ENCODE measurements at places on chromosomes 4 and X. TPM values are rescaled to one million over a fixed set of nuclear protein-coding genes. Genes with fewer than 3 reads are reported as not detected.

The PPP1R2C gene
- not detected for total RNA-seq

The AMBN gene
- not detected for total RNA-seq

The TNIP3 gene
- 11.0 TPM for total RNA-seq

The FAM114A1 gene
- total RNA-seq = 70.0 TPM

The CLDN34 gene
- 0.34 TPM for total RNA-seq

The ADH4 gene
- 0.18 TPM for total RNA-seq

The CHRNA9 gene
- total RNA-seq = not detected

The LONRF3 gene
- total RNA-seq = 8.5 TPM

The CFI gene
- total RNA-seq = 61.9 TPM

The EVC gene
- total RNA-seq = 40.8 TPM

The SPANXC gene
- total RNA-seq = not detected

The RHOXF2B gene
- total RNA-seq = 0.12 TPM

The SLC38A5 gene
- 65.3 TPM for total RNA-seq

The VCX2 gene
- not detected for total RNA-seq

The SLC25A31 gene
- total RNA-seq = not detected

The CHRDL1 gene
- total RNA-seq = 9.6 TPM

The CFP gene
- 11.3 TPM for total RNA-seq

The MAGEA1 gene
- not detected for total RNA-seq

The PAGE1 gene
- not detected for total RNA-seq

The ESX1 gene
- not detected for total RNA-seq

The IL13RA1 gene
- 61.1 TPM for total RNA-seq

The TMEM192 gene
- 16.4 TPM for total RNA-seq

The UGT2B10 gene
- total RNA-seq = not detected

The SLC4A4 gene
- 32.4 TPM for total RNA-seq

The SLBP gene
- 43.2 TPM for total RNA-seq

The ETDB gene
- total RNA-seq = not detected

The RAB33A gene
- 2.0 TPM for total RNA-seq

The ZNF185 gene
- 14.7 TPM for total RNA-seq

The PPEF2 gene
- total RNA-seq = not detected

The GPRIN3 gene
- 14.4 TPM for total RNA-seq

The NEUROG2 gene
- not detected for total RNA-seq

The GNRHR gene
- not detected for total RNA-seq

The EPHA5 gene
- total RNA-seq = 0.15 TPM

The COPS4 gene
- 55.3 TPM for total RNA-seq

The TRAM1L1 gene
- 4.8 TPM for total RNA-seq

The CT45A8 gene
- not detected for total RNA-seq

The ZNF630 gene
- 2.5 TPM for total RNA-seq

The MAML3 gene
- 12.8 TPM for total RNA-seq

The CFAP299 gene
- total RNA-seq = 7.9 TPM

The SYP gene
- total RNA-seq = 5.6 TPM

The GPC4 gene
- total RNA-seq = 60.4 TPM

The TBX22 gene
- total RNA-seq = not detected

The GPR143 gene
- 2.7 TPM for total RNA-seq

The HS6ST2 gene
- 3.4 TPM for total RNA-seq

The GDI1 gene
- 116 TPM for total RNA-seq

The TSPAN6 gene
- 56.2 TPM for total RNA-seq

The STIM2 gene
- total RNA-seq = 35.2 TPM

The CPLX1 gene
- total RNA-seq = 3.9 TPM

The POU4F2 gene
- not detected for total RNA-seq

The TLR7 gene
- 3.5 TPM for total RNA-seq

The SRPX2 gene
- total RNA-seq = 19.1 TPM

The NIPAL1 gene
- 4.9 TPM for total RNA-seq

The ETDA gene
- total RNA-seq = not detected

The KLB gene
- 0.80 TPM for total RNA-seq
